Hematopoietic multipotent progenitor cell treated with erythropoietin and hydrocortisone succinate and interleukin-3 and kit ligand, for 6 days (in vitro differentiated cells): ENCODE measurements at places on chromosomes 6 and 20.

DNA sequence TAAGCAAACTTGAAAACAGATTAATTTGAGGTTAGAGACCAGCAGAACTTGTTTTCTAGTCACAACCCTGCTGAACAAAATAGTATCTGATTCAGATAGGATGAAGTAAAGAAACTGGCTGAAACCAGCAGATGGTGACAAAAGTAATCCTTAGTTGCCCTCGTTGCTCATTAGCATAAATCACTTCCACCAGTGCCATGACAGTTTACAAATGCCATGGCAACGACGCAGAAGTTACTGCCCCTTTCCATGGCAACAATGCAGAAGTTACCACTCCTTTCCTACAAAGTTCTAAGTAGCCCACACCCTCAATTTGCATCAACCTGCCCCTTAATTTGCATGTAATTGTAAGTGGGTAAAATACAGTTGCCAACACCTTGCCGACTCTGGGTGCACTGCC lies 23.7 kb downstream of the SNRPB start:
- DNase-seq: no peak

- no peak for DNase-seq
Measured at GRCh38 chr6:92541448-92542060, 877.8 kb downstream of the EPHA7 start.

DNA sequence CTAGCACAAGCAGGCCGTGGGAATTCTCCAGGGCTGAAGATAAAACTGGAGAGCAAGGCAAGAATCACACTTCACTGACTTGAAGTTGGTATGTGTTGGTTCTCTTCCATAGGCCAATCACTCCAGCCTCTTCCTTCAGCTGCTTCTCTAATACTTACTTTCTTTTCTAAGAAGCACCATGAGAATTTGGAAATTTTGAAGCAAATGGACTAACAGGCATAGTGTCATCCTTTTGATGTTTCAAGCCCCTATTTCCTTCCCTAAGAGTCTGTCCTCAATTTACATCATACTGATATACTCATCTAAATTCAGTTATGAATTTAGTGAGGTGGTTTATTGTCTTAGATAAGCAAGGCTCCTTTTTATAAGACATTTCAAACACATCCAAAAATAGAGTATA lies 24.0 kb downstream of the SLC26A8 start:
- no peak for DNase-seq

- DNase-seq: no peak
Measured at GRCh38 chr6:114055349-114055748, 84.4 kb upstream of the HDAC2 start.

GRCh38 chr6:37691904-37692806 lies 5.5 kb downstream of the MDGA1 start:
- DNase-seq: peak; percentile 72

- no peak for DNase-seq
Measured at GRCh38 chr6:157604816-157605215, 218.2 kb upstream of the SNX9 start.

DNA sequence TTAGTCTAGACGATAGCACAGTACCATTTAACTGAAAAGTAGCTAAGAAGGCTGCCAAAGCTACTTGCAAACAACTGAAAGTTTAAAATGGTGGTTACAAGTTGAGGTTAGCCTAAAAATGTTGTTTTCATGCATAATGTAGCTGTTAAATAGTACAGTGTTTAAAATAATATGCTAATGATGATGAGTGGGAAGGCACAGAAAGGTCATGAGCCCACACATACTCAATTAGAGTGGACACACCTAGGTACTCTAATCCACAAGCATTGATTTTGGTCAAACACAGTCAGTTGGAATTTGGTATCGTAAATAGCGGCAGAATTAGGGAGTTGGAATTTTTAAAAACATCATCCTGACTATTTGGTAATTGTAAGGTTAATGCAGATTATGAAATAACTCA lies 7.0 kb downstream of the TXLNB start:
- DNase-seq: no peak

DNA sequence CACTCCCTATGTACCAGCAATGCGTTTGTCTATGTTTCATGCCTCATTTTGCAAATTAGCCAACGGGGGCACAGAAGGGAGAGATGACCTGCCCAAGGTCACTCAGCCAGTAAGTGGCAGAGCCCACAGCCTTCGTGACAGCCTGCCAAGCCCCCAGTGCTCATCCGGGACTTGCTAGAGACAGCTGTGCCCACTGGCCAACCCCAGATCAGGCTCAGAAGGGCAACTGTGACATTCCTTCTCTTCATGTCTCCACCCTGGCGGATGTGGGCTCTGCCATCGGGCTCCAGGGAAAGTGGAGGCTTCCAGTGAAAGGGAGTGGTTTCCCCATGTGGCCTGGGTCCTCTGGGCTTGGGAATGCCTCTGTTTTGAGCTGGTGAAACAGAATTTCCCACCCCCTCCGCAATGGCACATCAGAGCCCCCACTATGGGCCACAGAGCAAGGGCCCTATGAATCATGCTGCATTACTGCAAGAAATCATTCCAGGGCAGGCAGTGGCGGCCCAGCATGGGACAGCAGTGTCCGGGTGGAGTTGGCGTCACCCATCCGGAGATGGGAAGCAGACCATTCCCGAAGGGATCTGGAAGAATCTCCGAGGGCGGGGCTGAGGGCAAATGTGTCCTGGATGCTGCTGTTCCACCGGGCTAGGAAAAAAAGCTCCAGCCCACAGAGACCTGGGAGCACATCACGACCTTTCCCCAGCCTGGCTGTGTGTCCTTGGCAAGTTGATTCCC lies 9.1 kb downstream of the RSPO4 start:
- DNase-seq: no peak

GRCh38 chr20:57013217-57013616 lies 253.2 kb downstream of the BMP7 start:
- DNase-seq: no peak

GRCh38 chr20:43910564-43910963 lies 4.1 kb upstream of the TOX2 start:
- no peak for DNase-seq

DNA sequence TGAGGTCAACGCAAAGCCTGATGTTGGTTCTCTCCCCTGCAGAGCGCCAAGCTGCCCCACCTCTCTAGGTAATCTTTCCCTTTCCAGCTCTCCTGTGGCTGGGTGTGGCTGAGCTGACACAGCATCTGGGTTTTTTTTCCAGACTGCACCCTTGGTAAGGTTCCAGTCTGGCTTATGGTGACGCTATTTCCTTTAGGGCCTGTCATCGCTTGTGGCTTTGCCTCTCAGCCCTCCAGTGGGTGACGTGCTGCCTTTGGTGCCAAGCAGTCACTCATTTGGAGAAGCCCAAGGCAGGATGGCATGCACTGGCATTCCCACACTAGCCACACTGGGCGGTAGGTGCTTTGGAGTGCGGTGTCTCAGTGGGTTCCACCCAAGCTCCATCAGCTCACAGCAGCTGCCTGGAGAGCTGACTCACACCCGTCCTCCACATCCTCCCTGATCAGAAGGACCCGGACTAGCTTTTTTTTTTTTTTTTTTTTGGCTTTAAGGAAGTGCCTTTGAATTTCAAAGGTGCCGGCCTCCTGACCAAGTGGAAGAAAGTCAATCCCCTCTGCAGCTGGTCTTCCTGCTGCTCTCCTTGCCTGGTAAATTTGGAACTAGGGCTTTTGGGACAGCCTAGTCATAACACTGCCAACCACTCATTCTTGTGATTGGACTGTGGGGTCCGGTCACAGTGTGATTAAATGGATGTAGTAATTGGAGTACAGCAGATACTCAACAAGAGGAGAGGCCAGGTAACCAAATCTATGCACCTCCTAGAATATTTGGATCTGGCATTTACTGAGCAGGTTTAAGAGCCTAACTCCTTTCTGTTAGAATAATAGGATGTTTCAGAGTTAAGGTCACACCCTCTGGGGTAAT lies 153.6 kb downstream of the CD83 start:
- DNase-seq: peak; percentile 83

GRCh38 chr20:23541776-23542175 lies 26.5 kb downstream of the CST9L start:
- DNase-seq: no peak

GRCh38 chr20:18638768-18639167 lies 50.9 kb downstream of the DTD1 start:
- DNase-seq: no peak

DNA sequence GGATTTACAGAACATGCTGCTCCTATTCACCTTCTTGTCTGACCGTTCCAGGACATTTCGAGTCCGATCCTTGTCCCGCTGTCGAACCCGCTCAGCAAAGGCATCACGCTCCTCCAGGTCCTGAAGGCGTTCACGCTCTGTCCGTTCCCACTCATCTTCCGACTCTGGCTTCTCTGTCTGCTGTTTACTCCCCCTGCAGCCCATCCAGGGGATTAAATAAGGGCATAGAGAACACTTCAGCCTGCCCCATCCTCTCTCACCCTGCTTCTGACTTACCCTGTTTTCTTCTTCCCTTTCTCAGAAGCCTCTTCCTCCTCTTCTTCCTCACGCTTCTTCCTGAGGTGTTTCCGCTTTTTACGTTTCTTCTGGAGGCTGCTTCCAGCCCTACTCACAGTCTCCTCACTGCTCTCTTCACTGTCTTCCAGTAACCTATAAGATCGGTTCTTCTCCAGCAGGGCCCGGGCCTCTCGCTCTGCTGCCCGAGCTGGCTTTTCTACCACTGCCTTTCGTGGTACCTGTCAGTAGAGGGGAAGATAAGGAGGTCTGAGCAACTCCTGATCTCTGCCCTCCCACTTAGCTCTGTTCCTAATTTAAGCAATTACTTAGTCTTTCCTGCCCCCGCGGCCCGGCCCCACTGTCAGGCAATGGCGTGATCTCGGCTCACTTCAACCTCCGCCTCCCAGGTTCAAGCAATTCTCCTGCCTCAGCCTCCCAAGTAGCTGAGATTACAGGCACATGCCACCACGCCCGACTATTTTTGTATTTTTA lies 1.9 kb downstream of the DHX16 start:
- DNase-seq: peak; percentile 28

- DNase-seq: no peak
Measured at GRCh38 chr6:41093729-41094128, 21.0 kb downstream of the NFYA start.

- DNase-seq: peak; percentile 2
Measured at GRCh38 chr6:124722141-124722878, 239.9 kb upstream of the RNF217 start.

DNA sequence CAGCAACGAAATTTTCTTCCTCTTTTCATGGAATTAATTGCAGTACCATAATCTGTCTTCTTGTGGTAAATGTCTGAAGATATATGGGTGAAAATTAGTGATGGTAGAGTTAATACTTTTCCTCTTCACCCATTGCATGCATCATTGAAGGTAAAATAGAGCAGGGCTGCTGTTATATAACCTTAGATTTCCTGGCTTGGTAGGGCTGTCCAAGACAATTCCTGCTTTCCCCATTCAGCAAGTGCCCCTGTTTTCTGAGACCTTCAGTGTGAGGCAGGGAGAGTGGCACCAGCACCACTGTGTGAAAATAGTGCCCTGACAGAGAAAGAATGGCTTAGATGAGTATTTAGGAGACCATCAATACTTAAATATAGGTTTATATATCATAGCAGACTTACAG lies 202.0 kb downstream of the ZFAND3 start:
- DNase-seq: no peak

- DNase-seq: peak; percentile 30
Measured at GRCh38 chr6:26383624-26384417, 913 bp downstream of the BTN2A2 start.

DNA sequence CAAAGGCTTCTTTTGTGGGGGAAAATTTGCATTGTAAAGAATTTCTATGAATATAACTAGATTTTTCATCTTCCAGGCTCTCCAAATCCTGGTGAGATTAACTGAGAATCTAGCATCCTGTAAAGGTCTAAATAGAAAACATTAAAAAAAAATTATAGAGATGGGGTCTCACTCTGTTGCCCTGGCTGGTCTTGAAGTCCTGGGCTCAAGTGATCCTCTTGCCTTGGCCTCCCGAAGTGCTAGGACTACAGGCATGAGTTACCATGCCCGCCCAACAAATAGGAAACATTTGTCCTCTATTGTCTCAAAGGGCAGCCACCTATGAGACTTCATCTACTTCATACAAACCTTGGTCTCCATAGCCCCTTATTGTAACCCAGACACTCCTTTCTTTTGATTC lies 25.2 kb upstream of the NCOA3 start:
- no peak for DNase-seq

GRCh38 chr6:15690510-15690909 lies 27.7 kb upstream of the DTNBP1 start:
- DNase-seq: no peak

GRCh38 chr6:25094726-25095125 lies 159.0 kb upstream of the RIPOR2 start:
- no peak for DNase-seq

DNA sequence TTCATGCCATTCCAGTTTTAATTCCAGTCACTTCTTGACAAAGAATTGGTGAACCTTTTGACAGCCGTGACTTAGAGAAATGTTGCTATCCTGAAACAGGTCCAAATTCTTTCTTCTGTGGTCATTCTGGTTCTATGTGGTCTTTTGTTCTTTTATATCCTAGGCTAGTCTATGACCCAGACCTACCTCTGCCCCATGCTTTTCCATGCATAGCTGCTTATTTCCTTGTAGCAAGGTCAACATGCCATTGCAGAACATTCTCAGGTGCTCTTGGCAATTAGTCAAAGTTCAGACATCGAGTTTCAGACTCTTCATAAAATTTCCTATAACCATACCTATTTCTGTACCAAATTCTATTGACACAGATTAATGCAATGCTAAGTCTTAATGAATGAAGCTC lies 202.6 kb downstream of the PLCB1 start:
- no peak for DNase-seq

- no peak for DNase-seq
Measured at GRCh38 chr6:125050663-125051318, 88.6 kb downstream of the RNF217 start.

DNA sequence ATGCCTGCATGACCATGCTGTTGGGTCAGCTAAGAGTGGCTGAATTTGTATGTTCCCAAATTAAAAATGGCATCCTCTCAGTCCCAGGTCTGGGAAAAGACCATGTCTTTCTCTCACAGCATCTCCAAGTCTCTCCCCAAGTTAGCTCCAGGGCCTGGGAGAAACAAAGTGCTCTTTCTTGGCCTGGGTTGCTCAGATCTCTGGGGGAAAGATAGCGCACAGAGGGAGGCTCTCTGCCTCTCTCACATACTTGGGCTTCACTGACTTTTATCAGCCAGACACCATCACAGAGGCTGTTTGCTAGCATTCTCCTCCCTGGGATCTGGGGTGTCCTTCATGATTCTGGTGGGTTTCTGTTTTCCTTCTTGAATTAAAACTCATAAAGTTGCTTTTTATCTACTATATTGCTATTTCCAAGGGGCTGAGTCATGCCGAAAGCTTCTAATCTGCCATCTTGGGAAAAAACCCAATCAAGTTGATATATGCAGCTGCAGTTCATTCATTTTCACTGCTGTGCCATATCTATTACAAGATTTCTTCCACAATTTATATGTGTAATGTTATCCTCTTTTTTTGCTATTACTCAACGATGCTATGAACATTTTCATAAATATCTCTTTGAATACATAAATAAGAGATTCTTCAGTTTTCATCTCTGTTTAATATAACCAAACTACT lies 190.2 kb downstream of the MOXD1 start:
- no peak for DNase-seq

DNA sequence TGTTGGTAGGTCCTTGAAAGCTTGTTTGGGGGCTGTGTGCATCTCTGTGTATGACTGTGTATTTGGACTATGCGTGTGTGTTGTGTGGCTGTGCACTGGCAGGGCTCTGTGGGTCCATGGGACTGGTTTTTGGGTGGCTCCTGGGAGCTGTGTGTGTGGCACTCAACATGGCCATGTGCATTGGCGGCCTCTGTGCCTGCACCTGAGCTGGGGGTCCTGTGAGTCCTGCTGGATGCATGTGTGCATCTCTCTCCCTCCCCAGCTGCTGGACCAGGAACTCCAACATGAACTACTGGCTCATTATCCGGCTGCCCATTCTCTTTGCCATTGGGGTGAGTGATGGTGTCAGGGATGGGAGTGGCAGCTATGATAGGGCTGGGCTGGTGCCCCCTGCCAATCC lies 30.1 kb downstream of the GLP1R start:
- no peak for DNase-seq
